ENCODE measurements at places on chromosomes 5 and 9.

DNA sequence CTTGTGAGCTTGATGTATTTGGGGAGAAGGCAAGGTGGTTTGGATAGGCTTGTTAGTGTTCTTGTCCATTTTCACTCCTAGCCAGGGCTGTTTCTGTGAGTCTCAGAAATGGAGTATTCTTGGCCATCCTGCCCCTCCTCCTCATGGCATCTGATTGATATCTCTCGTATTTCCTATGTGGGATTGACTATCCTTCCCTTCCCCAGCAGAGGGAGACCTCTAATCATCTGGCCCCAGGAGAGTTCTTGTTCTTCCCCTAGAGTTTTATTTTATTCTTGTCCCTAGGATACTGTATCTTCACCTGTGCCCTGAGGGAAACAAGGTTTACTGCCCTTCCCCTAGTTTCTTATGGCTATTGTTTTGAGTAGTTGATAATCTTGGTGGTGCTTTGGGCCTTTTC is 114.4 kb downstream of the VPS13A start:
- DNase-seq = peak; percentile 9

DNA sequence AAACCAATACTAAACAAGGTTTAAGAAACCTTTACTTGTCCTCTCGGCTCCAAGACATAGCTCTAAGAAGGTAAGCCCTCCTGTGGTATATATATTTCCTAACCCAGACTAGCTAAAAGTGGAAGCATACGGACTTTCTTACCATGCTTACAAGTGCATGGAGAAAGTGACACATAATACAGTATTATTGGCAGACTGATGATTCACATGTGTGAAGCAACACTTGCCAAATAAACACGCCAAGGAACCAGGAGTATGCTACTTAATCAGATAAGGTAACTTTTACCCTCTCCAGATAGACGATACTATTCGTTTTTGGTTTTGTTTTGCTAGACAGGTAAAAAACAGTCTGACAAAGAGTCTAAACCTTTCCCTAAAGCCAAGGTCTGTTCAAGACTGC is 264.1 kb downstream of the MLLT3 start:
- DNase-seq = no peak

DNA sequence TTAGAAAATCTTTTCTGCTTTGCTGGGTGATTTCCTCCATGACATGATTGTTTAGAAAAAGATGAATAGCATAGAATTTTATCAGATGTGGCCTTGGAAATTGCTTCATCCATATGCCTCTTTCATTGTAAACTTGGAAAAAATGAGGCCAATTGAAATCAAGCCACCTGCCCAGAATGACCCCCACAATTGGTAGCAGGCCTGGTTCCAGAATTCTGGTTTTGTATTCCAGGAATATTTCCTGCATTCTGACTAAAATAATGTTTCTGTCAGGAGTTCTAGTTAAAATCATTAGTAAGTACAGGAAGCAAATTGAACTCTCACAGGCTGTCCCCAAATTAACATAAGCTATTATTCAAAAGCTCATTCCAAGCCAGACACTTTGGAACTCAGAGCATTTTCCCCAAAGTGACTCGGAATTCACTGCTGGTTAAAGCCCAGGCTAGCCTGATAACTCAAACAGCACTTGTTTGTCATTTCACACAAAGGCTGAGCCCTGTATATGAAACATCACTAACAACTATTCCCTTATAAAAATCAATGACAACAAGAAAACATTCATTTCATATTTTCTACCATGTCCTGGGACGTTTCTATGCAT is 75.1 kb upstream of the ADCY2 start:
- DNase-seq = no peak

DNA sequence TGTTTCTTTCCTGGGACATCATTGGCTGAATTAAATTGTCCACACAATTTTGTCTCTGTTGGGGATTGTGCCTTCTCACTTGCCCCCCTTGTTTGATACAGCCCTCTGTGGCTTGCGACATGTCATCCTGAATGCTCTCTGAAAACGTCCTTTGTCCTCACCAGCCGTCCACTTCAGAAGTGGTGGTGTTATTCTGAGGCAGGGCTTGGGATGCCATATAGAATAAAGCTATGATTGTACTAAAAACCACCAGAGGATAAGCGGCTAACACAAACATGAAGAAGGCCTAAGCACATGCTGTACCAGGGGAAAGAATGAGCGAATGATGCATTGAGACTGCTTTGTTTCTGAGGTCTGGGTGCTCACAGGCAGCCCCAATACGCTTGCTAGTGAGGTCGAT is 3.5 kb upstream of the SNX30 start:
- no peak for DNase-seq

DNA sequence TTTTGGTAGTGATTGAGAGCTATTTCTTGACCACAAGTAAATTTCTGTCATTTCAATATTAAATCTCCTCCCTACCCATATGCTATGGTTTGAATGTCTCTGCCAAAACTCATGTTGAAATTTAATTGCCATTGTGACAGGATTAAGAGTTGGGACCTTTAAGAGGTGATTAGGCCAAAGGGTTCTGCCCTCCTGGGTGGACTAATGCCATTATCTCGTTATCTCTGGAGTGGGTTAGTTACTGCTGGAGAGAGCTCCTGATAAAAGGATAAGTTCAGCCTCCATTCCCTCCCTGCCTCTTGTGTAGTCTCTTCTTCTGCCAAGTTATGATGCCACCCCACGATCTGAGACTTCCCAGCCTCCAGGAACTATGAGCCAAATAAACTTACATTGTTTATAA is 3.6 kb upstream of the DRD1 start:
- no peak for DNase-seq

GRCh38 chr9:130346431-130346830 is 80.9 kb downstream of the HMCN2 start:
- DNase-seq = no peak

- no peak for DNase-seq
Observed at GRCh38 chr5:144092508-144092907, 78.0 kb downstream of the YIPF5 start.

GRCh38 chr5:96993760-96994159 is 57.9 kb downstream of the LNPEP start:
- no peak for DNase-seq

- no peak for DNase-seq
Observed at GRCh38 chr9:134335061-134335460, 8.8 kb downstream of the RXRA start.

DNA sequence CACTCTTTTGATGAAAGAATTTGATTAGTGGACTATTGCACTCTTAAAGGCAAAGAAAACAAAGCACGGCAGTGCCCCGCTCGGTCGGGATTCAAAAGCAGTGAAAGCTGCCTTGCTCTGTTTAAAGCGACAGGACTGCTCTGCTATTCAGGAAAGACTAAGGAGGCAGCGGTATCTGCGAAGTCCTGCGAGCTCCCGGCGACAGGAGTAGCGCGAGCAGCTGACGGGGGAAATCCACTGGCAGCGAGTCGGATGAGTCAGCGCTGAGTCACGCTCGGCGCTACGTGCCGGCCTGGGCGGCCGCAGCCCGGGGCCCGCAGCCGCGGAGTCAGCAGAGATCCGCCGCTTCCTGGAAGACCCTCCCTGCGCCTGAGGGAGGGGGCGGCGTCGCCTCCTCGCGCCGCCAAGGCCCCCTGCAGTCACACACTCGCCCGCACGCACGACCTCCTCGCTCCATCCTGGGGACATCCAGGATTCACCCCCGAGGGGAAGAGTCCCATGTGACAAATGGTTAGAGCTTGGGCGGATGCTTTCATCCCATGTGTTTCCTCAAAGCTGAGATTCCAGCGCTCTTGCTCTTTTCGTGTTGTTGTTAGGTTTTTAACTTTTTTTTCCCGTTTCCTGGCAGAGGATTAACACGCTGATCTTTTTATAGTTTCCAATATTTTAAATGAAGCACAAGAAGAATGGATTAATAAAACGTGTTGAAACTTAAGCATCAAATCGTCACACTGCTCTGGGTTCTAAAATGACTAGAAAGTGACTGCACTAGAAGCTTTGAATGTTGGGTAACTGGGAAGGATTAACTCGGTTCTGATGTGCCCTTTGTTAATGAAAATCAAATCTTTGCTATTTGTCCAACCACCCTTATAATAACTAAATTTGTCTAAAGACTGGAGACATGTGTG is 102.5 kb downstream of the ARRDC3 start:
- peak; percentile 81 for DNase-seq

DNA sequence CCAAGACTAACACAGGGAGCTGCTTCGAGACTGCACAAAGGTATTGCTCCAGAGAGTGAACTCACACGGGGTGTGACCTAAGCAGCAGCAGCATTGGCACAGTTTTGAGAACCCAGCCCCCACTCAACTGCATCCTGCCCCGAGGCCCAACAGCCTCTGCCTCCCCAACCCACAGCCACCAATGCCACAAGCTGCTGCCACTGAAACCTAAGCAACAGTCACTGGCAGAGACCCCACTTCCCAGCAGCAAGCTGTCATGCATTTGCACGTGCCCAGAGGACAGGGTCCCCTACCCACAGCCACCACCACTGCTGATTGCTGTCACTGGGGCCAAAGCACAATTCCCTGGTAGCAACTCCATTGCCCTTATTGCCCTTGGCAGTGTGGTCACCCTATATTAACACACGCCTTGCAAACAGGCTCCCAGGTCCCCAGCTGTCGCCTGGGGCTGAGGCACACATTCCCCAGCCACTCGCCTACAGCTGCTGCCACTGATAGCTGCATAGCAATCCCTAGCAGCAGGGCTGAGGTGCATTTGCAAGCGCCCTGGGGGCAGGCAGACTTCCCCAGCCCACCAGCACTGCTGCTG is 141.0 kb downstream of the AGTPBP1 start:
- no peak for DNase-seq

- no peak for DNase-seq
Observed at GRCh38 chr5:150402901-150403342, 9.8 kb downstream of the CD74 start.

DNA sequence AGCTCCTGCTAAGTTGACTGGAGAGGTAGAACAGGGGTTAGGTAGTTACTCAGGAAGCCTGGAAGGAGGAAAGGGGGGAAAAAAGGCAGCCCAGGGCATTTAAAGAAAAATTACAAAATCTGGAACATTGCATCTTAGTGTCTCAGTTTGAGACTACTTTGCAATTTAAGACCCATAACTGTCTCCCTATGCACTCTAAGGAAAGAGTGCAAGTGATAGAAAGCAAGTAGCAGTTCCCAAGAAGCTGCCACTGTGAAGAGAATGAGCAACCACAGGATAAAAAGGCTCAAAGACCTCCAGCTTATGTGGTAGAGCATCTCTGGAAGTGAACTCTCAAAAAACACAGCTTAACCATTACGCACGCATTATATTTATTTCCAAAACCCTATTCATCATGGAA is 141.8 kb downstream of the SLCO4C1 start:
- no peak for DNase-seq

GRCh38 chr5:96177303-96177869 is 215.7 kb upstream of the ELL2 start:
- no peak for DNase-seq

DNA sequence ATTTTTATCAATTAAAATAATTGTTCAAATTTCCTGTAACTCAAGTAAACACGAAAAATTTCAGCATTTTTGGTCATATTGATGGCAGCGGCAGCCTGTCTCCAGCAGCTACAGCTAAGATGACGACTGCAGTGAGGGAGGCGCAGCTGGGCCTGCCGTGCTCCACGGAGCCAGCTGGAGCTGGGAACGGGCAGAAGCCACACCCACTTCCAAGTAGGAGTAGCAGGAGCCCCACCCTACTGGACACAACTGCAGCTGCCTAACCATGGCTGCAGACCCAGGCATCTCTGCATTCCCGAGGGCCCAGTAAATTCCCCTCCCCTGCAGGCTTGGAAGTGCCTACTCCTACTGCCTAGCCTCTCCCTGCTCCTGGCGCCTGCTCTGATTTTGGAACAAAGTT is 2031.7 kb downstream of the EFNA5 start:
- no peak for DNase-seq

- no peak for DNase-seq
Observed at GRCh38 chr5:140549237-140550144, 2.0 kb downstream of the EIF4EBP3 start.

DNA sequence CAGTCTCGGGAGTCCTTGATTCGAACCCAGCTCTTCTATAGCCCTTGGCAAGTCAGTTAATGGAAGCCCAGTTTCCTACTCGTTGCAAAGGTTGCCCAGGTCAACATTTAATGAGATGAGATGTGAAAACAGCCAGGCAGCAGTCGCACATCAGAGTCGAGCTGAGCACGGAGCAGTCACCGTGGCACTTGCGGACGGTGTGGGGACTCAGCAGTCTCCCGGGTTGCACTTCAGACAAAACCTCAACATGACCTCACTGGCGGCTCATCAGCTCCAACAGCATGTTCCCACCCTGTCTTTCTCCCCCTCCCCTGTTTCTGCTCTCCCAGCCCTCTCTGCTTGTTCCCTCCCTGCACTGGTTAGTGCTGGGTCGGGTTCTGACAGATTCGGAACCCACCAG is 35.8 kb downstream of the UBE2QL1 start:
- DNase-seq = no peak

GRCh38 chr5:172002310-172002709 is 4.1 kb downstream of the FBXW11 start:
- DNase-seq = peak; percentile 19
